ENCODE measurements at places on chromosomes 5 and 9.

DNA sequence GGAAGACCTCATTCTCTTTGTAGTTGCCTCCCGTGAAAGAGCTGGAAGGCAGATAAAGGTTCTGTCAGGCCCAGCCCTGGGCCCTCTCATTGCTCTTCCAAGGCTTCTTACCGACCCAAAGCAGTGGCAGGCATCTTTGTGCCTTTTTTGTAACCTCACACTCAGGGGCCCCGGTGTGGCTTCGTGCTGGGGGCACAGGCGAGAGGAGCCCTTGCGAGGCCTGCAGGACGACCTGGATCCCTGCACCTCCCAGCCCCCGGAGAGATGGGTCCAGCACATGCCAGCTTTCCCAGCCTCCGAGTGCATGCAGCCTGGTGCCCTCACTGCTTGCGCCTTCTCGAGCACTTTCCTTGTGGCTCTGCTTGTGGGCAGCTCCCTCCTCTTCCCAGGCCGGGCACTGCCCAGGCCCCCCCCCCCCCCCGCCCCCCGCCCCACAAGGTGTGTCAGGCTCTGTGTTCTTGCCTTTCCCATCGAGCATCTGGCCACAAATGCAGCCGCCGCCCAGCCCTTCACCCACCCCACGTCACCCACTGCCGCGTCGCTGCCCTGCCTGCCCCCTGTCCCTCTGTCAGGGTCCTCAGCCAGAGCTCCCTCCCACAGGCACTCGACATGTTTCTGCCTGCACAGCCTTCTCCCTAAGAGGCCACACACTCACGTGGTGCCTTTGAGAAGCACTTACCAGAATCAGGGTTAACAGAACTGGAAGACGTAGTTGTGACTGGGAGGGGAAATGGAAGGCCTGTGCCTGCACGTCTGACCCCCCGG is 63.7 kb upstream of the CACNA1B start:
- DNase-seq = peak; percentile 51
- H3K4me3 ChIP-seq = no peak overlapping the region
- H3K4me1 ChIP-seq = peaks cover 8% of the 10 kb centered on the region

DNA sequence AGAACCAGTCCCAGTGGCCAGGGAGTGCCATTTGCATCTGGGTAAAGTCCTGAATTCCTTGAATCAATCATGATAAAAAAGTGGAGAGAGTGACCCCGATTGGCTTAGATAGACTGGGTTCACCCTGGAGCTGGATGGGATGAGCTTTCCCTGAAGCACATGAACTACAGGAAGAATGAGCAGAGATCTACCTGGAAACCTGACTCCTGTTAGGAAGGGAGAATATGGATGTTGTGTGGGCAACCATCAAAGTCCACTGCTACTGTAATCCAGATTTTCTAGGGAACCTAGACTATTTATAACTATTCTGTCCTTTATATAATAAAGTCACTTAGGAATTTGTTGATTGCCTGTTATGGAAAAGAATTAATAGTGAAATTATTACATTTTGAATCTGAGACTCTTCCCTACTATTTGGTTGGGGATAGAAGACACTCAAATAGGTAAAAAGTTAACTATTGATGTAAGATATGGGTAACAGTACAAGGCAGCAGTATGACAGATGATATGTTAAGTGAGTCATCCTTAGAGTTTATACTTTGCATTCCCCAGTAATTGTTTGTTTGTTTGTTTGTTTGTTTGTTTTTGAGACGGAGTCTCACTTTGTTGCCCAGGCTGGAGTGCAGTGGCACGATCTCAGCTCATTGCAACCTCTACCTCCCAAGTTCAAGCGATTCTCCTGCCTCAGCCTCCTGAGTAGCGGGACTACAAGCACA is 17.9 kb downstream of the CYSTM1 start:
- H3K4me1 ChIP-seq = peaks cover 11% of the 10 kb centered on the region
- H3K27ac ChIP-seq = no peak overlapping the region
- no peak for DNase-seq

- no peaks in the 10 kb centered on the region for H3K27me3 ChIP-seq
- no peaks in the 10 kb centered on the region for H3K4me1 ChIP-seq
- H3K27ac ChIP-seq = no peak overlapping the region
- DNase-seq = no peak
- H3K36me3 ChIP-seq = no peaks in the 10 kb centered on the region
- H3K4me3 ChIP-seq = no peak overlapping the region
Observed at GRCh38 chr5:113900141-113900540, 386.6 kb downstream of the YTHDC2 start.

GRCh38 chr9:115008536-115009270 is 78.3 kb upstream of the TNFSF8 start:
- H3K4me3 ChIP-seq = no peak overlapping the region
- no peaks in the 10 kb centered on the region for H3K36me3 ChIP-seq
- H3K27ac ChIP-seq = no peak overlapping the region
- no peak for DNase-seq
- H3K27me3 ChIP-seq = no peaks in the 10 kb centered on the region

- H3K4me1 ChIP-seq = peaks cover 12% of the 10 kb centered on the region
- peak overlapping the region; percentile 86 for H3K4me3 ChIP-seq
- DNase-seq = no peak
- H3K36me3 ChIP-seq = no peaks in the 10 kb centered on the region
Observed at GRCh38 chr9:69036309-69036708, 757 bp downstream of the FXN start.

All from suprapubic skin (tissue), 4 donors.